ENCODE measurements at places on chromosomes 3 and 15.

GRCh38 chr3:54756330-54756731 is 171.5 kb downstream of the LRTM1 start:
- no peak for DNase-seq

DNA sequence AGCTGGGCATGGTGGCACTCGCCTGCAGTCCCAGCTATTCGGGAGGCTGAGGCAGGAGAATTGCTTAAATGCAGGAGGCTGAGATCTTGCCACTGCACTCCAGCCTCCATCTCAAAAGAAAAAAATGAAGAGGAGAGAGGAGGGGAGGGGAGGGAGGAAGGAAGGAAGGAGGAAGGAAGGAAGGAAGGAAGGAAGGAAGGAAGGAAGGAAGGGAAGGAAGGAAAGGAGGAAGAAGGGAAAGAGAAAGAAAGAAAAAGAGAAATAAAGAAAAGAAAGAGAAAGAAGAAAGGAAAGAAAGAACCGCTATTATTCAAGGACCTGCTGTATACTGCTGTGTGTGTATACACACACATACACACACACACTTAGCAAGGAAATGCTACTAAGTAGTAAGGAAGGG is 35.6 kb upstream of the DYNC1LI1 start:
- no peak for DNase-seq

GRCh38 chr3:127134887-127135240 is 58.1 kb upstream of the PRR23E start:
- no peak for DNase-seq

- no peak for DNase-seq
Observed at GRCh38 chr3:97895216-97895615, 73.4 kb downstream of the CRYBG3 start.

GRCh38 chr15:66401130-66402021 is 14.7 kb downstream of the MAP2K1 start:
- no peak for DNase-seq

DNA sequence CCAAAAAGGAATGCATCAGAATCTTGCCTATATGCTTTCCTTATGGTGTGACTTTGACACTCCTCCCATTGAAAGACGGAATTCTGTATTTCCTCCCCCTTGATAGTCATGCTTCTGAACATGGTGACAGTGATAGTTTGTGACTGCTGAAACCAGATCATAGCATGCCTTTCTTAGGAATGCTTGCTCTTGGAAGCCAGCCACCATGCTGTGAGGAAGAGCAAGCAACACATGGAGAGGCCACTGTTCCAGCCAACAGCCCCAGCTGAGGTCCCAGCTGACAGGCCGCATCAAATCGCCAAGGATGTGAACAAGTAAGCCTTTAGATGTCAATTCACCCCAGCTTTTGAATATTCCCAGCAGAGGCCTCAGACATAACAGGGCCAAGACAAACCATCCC is 100.1 kb downstream of the IGF2BP2 start:
- DNase-seq: no peak

- DNase-seq: no peak
Observed at GRCh38 chr3:171416061-171416460, 44.1 kb downstream of the TNIK start.

- no peak for DNase-seq
Observed at GRCh38 chr3:138271189-138271794, 58.4 kb downstream of the NME9 start.

DNA sequence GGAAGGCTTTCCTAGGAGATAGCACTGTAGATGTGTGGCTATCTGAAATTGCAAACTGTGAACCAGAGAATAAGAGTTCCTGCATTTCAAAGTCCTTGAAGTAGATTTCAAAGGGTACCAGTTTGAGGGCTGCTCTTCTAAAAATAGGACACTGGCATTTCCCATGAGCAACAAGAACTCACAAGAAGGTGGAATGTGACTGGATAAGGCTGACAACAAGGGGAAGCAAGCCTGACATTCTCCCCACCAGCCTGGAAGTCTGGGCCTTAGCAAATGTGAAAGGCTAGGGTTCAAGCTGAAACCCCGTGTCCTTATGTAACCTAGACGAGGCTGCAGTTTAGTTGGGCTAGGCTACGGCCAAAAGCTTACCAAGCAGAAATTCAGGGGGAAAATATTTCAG is 18.7 kb upstream of the TJP1 start:
- DNase-seq: no peak

GRCh38 chr15:96869122-96869521 is 538.6 kb downstream of the NR2F2 start:
- no peak for DNase-seq

- DNase-seq: peak; percentile 10
Observed at GRCh38 chr3:23567917-23568316, 237.8 kb upstream of the UBE2E1 start.

- DNase-seq: no peak
Observed at GRCh38 chr3:123819949-123820348, 64.2 kb downstream of the MYLK start.

DNA sequence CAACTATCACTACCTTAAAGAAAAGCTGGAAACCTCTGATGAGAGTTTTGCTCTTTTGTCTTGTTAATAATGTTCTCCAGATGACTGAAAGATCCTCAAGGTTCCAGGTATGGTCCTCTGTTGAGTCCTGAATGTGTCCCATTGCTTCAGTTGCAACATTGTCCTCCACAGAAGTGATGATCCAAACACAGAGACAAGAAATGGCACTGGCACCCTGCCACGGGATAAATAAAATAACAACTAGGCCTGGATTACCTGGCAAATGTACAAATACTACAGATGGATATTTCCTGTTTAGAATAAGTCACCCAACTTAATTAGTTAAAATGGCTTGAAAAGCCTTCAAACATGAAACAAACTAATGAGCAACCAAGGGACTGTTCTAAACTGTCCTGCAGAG is 58.3 kb downstream of the EIF3J start:
- DNase-seq: no peak

DNA sequence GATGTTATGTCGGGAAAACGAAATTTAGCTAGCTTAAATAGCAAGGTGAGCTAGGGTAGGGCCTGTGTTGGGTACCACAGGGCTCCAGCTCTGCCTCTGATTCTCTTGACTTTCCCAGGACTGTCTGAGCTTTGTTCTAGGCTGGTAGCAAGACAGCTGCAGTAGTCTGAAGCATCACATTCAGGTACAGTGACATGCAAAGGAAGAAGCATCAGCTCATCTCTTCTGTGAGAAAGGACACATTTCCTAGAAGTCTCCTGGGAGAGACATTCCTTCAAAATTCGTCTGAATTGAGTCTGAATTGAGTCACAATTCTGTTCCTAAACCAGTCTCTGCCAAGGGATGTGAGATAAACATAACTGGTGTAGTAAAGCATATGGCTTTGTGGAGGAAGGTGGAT is 8.5 kb upstream of the UBXN7 start:
- no peak for DNase-seq

- no peak for DNase-seq
Observed at GRCh38 chr3:102225407-102226132, 209.2 kb upstream of the ZPLD1 start.

DNA sequence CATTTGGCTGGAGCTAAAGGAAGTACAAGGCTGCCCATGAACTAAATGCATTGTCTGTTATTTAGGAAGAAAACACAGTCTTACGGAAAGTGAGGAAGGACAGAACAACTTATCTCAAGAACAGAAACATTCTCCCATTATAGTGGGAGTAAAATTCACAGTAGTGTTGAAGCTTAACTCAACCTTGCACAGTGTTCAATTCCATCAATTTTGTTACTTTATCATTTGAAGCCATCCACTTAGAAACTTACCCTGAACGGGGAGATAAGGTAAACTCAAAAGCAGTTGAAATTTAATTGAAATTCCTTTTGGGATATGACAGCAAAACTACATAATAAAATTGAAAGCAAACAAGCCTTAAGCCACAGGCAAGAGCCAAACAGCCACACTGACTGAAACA is 186.9 kb downstream of the PCCB start:
- no peak for DNase-seq

GRCh38 chr15:66730168-66731021 is 28.4 kb downstream of the SMAD6 start:
- no peak for DNase-seq

DNA sequence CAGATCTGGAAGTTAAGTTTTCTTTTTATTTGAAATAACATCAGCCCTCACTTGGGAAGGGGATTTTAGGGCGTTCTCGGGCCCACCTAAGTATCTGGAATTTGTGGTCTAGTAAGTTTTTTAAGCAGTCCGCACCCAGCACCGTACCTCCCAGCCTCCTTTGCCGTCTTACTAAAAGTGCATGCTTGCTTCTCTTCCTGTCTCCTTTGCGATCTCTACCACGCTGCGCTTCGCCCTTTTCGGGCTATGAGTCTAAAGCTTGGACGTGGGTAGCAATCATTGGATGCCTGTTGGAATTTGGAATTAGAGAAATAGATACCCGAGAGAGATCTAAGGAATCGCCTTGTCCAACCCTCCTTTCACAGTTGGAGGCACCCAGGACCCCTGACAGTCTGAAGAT is 1.1 kb downstream of the THSD4 start:
- no peak for DNase-seq

- peak; percentile 51 for DNase-seq
Observed at GRCh38 chr3:126473292-126474168, 2.2 kb downstream of the ZXDC start.

DNA sequence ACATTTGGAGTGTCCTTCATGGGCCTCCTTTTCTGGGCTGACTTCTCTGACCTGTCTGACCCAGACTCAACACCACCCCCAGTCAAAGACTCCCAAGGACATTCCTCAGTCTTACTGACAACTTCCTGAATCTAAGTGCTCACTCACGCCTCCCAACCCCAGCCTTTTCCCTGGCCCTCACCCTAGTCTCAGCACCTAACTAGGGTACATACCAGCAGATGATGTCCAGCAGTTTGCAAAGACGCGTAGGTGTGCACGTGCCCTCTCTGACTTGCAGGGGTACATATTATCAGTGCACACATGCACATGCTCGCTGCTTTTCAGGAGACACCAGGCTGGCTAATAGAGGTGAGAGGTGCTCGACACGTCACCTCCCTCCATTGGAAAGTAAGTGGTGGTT is 38.7 kb upstream of the SLCO2A1 start:
- no peak for DNase-seq

- DNase-seq: no peak
Observed at GRCh38 chr3:141949972-141950371, 73.5 kb downstream of the ATP1B3 start.

DNA sequence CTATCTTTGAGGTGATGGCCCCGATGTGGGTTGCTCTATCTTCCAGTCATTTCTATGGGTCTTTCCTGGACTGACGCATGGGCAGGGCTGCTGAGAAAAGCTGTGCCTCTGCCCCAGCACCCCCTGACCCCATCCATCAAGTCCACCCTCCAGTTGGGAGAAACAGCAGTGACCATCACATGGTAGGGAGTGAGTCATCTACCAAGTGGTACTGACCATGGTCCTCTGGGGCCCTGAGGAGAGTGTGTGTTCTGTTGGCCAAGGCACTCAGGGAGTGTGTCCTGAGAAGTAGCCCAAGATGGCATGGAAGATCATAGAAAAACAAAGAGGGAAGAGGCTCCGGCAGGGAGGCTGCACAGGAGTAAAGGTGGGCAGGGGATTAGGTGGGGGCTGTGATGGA is 1.6 kb upstream of the DNAH1 start:
- no peak for DNase-seq

- no peak for DNase-seq
Observed at GRCh38 chr3:4680871-4681300, 187.7 kb downstream of the ITPR1 start.

DNA sequence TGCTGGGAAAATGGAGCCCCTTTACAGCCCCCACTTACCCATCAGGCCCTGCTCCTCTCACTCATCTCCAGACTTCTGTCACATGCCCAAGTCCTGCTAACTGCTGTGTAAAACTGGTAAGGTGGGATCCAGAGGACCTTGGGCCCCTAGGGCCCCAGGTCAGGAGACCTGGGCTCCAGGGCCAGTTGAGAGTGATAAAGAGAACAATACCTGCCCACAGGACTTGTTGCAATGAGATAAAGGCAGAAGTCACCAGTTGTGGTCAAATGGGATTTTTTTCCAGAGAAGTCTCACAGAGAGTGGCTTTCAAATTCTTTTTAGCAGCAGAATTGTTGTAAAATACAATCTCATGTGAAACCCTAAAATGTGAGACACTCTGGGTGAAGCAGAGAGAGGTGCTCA is 753 bp downstream of the FURIN start:
- DNase-seq: peak; percentile 24

DNA sequence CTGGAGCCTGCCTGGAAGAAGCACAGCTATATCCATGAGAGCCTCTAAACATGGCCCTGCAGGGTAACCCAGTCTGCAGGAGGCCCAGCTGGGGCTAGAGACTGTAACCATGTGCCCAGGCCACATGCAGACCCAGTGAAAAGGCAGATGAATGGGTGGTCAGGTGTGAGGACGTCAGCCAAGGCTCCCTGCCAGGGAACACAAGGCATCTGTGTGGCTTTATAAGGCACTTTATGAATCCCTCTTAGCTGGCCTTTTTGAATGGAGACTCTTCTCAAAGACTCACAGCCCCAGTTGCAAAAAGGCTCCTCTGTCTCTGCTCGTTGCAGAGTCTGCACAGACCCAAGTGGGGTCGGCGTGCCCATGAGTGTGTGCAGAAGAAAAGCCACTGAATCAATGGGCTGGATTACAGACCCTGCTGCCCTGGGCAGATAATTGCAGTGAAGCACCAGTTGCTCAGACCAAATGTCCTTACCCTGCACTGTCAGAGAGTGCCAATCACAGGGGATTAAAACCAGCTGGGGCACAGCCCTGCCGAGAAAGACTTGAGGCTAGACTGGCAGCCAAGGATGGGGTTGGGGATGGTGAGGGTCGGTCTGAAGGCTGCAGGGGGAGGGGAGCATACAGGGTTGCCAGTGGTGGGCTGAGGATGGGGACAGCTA is 154.2 kb downstream of the RAB11A start:
- no peak for DNase-seq

DNA sequence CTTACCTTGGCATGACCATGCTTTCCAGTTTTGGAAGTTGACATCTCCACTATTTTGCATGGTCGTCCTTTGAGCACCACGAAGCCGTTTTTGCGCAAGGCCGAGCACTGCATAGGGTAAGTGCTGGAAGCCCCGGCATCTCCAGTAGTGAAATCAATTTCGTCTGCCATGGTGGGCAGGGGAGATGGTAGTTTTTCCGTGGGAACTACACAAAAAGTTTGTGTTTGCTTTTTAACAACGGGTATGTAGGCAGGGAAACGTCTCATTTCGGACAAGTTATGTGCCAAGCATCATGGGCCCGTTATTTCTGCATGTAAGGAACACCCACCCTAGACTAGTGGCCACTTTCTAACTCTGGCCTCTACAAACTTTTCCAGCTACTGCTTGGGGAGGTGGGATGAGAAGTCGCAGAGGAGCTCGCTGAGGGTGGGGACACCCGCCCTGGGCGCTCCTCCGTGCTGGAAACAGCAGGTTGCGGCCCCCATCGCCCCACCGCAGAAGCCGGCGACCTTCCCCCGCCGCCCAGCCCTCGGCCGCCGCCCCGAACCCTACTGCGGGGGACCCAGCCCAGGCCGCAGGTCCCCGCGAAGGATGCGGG is 701 bp downstream of the EIF5A2 start:
- DNase-seq: no peak

Data from HL-60 (cell line).